Activated T-cell treated with anti-CD3 and anti-CD28 coated beads, Interleukin-2, amount 50 U/mL, for 48 hours (primary cell): ENCODE measurements at places on chromosomes 12 and 14.
A peak's percentile ranks its signal among the peaks of the same experiment; 100 is the strongest.

DNA sequence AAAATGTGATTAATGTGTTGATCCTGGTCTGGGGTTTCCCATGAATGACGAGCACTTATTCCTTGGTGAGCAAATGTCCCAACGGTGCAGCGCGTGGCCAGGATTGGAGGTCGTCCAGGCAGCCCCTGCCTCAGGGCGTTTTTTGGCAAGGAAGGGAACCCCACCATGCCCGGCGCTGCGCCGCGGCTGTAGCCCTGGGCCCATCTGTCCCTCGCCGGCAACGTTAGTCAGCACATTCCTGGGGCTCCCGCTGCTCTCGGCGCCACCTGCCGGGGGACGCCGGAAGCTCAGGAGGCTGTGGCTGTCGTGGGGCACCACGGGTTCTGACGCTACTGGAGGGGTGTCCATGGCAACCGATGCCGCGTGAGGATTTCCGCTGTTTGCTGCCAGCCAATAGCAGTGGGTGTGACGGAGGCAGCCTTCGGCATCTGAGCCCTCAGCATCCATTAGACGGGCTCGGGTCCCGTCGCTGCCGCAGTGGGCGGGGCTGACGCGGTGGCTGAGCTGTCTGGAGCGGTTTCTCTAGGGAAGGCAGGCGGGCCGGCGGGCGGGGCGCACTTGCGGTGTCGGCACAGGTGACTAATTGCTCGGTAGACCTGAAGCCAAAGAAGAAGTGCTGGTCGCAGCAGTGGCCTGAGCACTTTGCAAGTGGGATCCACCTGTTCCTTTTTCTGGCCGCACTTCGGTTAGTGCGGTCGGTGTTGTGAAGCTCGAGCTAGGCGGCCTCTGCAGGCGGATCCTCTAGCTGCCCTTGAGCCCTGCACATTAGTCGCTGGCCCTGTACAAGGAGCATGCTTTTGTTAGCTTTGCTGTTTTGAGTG, 29.5 kb downstream of the RAB35 start:
- DNase-seq, result peak; percentile 100

DNA sequence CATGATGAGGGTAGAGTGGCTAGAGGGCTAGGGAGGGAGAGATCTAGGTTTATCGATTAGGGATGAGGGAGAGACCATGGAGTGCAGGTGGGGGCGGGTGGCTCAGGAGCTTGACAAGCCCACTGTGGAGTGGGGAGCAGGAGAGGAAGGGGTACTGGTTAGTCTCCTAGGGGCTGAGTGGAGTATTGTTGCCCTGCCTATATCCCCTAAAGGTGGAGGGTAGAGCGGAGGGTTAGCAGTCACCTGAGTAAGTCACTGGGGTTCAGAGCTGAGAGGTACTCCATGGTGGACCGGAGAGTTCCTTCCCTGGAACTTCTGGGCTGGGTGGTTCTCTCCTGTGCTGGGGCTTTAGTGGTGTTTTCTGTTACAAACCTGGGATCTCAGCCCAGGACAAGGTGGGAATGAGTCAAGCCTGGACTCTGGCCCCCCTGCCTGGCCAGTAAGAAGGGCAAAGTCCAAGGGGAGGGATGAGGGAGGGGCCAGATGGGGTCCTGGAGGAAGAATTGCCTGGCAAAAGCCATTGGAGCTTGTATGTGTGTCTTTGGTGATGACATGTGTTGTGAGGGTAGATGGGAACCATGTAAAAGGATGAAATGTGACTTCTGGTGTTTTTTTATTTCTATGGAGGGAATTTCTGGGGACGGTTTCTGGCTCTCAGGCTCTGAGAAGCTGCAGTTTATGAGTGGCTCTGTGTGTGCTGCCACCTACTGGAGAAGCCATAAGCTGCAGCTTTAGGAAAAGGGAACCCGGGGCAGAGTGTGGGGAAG, at the start of gene CIDEB:
Gene CIDEB, minus strand, starts transcription at position 403 of the 767 bp plus-strand sequence. Its CDS starts 119 bp downstream, at position 284.
- DNase-seq, result peak; percentile 74

DNA sequence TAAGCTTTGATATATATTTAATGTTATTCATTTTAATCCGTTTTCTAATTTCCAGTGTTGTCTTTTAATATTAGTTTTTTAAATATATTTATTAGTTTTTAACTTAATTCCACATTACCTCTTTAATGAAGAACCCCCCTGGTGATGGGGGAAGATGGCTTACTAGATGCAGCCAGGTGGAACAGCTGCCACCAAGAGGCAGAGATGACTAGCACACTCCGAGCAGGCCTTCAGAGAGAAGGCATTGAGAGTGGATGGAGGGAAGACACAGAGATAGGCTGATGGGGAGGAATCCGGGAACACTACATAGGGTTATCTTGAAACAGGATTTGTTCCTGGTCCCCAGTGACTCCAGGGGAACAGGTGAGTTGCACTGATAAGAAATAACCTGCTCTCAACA, 771.6 kb downstream of the LRFN5 start:
- no peak for DNase-seq

GRCh38 chr12:124390442-124391097, 95.7 kb downstream of the RFLNA start:
- no peak for DNase-seq

- DNase-seq, result no peak
These were observed 70.5 kb downstream of the ITPK1 start for GRCh38 chr14:93045211-93045674.

- DNase-seq, result no peak
These were observed 21.9 kb downstream of the CEP170B start for GRCh38 chr14:104886690-104887622.
